ENCODE measurements at places on chromosomes 13 and 19.

DNA sequence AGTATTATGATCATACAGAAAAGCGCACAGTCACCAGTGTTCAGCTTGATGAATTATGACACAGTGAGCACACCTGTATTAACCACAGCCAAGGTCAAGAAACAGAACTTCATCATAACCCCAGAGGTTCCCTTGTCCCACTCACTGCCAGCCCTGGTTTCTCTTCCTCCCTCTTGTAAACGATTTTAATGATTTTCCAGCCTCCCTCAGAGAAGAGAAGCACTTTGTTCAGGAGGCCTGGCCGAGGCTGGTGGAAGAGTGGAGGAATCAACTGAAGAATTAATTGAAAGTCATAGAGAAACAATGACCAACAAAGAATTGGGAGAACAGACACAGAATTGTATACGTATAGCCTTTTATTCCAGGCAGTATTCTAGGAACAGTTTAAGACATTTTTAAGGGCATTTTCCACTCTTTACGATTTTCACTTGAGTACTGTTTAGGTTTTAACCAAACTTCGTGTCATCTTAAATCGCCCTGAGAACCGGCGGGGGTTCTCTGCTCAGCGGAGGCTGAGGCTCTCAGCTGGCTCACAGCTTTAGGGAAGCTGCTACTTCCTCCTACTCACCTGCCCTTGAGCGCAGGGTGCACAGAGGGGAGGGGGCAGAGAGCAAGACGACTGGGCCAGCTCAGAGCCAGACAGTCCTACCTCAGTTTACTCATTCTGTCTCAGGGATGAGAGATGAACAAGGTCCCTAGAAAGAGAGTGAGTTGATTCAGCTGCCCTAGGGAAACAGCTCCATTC, 108.6 kb downstream of the AKAP11 start:
- DNase-seq = no peak

DNA sequence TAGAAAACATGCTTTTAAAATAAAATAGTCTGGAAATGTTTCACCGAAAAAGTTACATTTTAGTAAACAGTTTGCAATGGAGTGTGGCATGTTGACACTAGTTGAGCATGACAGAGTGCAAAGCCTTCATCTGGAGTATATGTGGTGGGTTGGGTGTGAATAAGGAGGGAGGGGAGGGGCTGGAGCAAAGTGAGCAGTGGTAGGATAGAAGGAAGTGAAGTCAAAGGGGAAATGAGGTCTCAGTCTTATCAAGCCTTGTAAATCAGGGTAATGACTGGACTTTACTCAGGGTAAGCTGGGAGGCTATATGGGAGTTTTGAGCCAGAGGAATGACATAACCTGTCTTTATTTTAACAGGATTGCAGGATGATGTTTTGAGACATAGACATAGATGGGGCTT, 222.8 kb downstream of the PCDH20 start:
- no peak for DNase-seq

DNA sequence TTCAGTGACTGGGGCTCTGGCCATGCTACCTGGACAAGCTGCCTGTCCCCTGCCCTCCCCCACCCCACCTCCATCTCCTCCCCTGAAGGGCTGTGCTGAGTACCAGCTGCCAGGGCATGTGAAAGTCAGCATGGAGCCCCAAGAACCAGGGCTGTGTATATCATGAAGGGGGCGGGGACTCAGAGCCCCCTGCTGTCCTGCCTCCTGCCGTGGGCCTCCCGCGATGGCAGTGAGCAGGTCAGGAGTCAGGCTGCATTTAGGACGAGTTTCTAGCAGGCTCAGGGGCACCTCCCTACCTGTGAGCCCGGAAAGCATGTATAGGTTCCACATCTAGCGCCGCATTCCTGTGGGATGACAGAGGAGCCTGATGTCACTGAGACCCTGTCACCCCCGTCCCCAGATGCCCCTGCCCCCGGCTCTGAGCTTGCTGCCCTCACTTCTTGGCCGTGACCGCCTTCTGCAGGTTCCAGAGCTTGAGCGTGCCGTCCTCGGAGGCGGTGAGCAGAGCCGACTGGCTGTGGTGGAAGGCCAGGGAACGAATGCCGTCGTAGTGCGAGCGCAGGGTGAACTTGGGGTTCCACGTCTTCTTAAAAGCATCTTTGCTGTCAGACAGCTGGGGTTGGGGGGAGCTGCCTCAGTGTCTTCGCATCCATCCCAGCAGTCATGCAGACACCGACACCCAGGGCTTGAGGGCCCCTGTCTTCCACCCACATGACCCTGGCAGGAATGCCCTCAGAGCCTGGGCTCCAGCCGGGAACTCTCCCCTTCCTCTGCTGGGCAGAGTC, 8.3 kb upstream of the PRKD2 start:
- peak; percentile 62 for DNase-seq

GRCh38 chr19:34712395-34713261, 21.4 kb upstream of the ZNF181 start:
- DNase-seq = no peak

DNA sequence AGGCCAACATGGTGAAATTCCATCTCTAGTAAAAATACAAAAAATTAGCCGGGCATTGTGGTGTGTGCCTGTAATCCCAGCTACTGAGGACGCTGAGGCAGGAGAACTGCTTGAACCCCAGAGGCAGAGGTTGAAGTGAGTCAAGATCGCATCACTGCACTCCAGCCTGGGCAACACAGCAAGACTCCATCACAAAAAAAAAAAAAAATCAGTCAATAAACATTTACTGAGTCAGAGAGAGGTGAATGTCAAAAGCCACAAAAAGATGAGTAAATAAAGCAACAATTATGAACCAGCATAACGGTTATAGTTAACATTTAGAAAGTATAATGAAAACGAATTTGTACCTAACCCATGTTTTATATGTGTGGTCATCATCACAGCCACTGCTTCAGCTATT, 23.1 kb downstream of the PSPC1 start:
- DNase-seq = no peak

DNA sequence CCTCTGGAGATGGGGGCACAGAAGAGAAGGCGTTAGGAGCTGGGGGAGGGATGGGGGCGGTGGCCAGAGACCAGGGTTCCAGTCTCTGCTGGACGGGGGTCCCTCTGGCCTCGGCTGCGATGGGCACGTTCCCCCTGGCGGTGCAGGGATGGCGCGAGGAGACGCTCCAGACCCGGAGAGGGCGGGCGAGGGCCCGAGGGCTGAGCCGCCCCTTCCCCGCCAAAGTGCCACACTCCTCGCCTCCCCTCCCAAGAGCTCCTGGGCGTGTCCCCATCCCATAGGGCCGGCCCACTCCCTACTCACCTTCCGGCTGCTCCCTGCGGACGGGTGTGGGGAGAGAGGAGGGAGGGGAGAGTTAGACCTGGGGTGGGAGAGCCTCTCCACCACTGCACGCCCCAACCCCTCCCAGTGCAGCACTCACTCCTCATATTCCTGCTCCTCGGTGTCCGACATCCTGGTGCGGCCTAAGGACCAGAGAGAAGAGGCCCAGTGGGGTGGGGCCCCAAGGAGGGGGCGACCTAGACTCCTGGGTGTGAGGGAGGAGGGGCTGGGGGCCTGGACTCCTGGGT, 2.2 kb downstream of the TNNT1 start:
- no peak for DNase-seq

- no peak for DNase-seq
Observed at GRCh38 chr13:59979589-59979988, 184.1 kb downstream of the DIAPH3 start.

- DNase-seq = no peak
Observed at GRCh38 chr13:33116321-33117010, 100.2 kb downstream of the KL start.

- no peak for DNase-seq
Observed at GRCh38 chr19:53553156-53553555, 15.2 kb downstream of the ZNF331 start.

- DNase-seq = no peak
Observed at GRCh38 chr13:114229506-114229905, 5.2 kb upstream of the CDC16 start.

DNA sequence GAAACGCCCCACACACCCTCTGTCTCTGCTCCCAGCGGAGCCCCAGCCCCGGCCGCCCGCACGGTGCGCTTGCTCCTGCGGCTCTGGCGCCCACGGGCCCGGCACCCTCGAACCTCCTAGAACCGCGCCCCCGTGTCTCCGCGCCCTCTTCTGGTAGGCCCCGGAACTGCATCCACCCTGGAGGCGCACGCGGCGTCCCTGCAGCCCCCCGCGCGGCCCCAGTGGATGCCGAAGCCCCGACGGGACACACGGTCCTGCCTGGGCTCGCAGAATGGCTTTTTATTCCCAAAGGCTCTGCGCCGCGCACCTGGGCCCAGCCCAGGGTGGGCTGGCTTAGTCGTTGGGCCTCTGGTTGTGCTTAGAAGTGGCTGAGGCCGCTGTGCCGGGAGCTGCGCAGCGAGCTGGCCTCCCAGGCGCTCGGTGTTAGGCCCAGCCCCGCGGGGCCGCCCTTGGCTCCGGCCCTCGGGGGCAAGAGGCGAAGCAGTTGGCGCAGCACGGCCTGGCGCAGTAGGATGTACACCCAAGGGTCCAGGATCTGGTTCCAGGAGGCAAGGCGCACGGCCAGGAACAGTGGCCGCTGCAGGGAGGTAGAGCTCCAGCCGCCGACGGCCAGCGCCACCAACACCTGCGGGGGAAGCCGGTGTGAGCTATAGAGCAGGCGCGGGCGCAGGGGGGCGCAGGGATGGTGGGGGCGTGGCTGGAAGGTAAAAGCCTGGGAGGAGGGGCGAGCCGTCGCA, 2.8 kb downstream of the PTGER1 start:
- DNase-seq = no peak

DNA sequence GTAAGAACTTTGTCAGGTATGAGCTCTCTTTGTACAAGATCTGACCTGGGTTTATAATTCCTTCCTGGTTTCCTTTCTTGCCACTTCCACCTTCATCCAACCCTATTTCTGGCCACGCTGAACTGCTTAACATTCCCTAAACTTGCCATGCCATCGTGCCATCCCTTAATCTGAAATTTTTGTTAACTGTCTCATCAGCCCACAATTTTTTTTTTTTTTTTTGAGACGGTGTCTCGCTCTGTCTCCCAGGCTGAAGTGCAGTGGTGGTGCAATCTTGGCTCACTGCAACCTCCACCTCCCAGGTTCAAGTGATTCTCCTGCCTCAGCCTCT, 144.6 kb downstream of the GGACT start:
- DNase-seq = no peak

DNA sequence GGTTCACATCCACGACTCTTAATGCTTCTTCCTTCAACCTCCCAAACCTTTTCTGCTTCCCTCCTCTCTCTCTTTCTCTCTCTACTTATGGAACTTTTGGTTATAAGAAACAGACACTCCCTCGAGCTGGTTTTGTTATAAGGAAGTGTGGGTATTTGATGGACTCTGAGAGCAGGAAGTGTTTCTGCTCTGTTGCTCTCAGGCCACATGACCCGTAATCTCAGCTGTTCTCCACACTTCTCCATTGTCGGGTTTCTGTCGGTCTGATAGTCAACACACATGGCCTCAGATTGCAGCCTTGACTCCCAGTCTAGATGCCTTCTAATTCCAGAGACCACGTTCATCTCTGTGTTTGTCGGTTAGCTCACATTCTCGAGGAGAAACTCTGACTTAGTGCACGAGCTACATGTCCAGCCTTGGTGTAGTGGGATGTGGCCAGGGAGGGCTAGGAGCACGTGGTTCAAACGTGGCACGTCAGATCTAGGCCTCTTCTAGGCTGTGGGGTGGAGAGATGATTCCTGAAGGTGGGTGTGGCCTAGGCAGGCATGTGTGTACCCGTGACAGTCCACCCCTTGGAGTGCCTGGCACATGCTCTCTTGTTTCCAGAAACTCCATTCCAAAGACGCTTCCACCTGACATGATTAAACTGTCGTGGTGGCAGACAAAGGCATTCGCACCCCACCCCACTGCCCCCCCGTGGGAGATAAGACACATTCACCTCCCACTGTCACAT, 26.3 kb downstream of the CNFN start:
- DNase-seq = no peak

DNA sequence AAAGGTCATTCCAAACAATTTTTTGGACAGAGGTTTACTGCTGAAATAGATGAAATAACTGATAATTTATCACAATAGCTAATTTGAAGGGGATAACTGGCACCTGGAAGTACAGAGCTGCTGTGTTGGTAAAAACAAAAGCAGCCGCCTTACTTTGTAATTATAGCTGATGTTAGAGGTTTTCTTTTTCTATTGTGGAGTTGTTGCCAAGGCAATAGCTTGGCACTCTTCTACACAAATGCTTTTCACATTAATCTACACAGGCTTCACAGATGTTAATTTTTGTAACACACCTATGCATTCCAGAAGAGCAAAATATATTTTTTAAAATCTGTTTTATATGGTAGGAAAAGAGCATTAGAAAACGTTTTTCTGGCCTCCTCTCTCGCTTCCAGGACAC, 56.9 kb downstream of the LACC1 start:
- DNase-seq = no peak

DNA sequence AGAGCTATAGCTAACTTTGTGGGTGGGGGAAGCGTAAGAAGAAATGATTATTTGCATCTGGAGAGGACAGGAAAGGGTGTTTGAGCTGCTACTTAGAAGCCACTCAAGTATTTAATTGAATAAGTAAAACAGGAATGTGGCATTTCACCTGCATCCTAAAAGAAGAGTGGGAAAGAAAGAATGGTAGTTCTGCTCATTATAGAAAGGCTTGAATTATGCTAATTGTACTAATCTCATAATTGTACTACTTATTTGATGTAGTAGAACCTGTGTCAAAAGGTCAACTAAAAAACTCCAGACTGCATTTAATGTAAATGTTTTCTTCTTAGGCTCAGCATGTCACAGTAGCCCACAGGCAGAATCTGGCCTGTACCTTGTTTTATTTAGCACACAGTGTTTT, 113.6 kb downstream of the RNF17 start:
- DNase-seq = no peak

DNA sequence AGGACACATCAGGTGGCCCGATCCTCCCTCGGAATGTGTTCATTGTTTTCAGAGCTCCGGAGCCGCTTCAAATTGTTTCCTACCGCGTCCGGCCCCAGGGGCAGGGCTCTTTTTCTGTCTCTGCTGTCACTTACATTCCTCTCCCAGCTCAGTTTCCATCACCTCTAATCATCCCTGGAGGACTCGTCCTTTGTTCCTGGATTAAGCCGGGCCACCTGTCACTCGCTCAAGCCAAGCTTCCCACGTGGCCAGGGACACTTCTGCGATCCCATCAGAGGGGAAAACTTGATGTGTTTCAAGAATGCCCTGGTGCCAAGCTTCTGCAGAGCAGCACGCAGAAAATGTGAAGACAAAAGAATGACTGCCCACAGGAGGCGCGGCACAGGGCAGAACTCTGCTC, 13.5 kb downstream of the IL17D start:
- DNase-seq = no peak

DNA sequence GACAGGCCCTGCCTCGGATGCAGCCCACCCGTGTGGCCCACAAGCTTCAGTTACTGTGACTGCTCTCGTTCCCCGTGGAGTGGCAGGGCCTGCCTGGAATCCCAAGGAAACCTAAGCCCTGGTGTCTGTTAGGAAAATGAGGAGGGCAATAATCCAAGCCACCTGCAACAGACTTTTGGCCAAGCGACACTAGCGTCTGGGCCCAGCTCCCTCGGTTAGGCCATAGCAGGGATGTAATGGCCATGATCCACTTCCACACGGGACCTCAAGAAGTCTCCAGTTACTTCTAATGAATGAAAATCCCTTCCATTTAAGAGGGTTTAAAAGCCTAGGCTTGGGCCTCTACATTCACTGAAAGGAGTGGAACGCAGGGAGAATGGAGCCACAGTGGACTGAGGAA, 8.9 kb downstream of the ZC3H4 start:
- no peak for DNase-seq

GRCh38 chr13:36713887-36714286, 40.1 kb downstream of the SERTM1 start:
- no peak for DNase-seq

GRCh38 chr13:29767006-29767405, 83.4 kb downstream of the UBL3 start:
- DNase-seq = no peak

GRCh38 chr19:52941941-52942385, 18.7 kb upstream of the ZNF888 start:
- DNase-seq = no peak

GRCh38 chr19:45123440-45123850, 30.5 kb downstream of the PPP1R37 start:
- no peak for DNase-seq
